ENCODE measurements at places on chromosomes 4 and X.

DNA sequence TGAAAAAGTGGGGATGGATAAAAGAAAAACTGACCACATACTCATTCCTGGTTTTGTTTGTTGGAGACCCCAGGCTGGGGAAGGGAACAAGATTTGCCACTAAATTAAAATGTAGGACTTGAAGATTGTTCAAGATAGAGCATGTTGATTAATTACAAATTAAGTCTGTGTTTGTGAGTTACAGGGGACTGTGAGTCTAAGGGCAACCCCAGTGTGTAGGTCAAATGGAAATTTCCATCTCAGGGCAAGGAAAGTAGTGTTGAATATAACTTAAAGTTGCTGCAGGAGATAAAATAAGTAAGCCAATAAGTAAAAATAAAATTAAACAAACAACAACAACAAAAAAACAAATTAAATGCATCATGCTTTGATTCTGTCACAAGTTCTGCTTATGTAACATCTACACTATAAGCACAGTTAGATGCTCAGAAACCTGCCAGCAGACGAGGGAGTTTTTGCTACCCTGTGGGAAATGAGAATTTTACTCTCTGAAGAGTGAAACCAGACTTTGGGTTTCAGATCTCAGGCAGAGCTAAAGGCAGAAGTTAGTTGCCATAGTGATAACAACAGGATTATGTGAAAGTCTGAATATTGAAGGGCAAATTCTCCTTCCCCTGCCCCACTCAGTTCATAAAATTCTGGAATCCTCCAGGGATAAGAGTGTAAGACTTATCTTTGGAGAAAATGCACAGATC, 352.3 kb downstream of the GRXCR1 start:
- no peak for DNase-seq

GRCh38 chrX:42085836-42086235, 162.5 kb upstream of the CASK start:
- DNase-seq = no peak

DNA sequence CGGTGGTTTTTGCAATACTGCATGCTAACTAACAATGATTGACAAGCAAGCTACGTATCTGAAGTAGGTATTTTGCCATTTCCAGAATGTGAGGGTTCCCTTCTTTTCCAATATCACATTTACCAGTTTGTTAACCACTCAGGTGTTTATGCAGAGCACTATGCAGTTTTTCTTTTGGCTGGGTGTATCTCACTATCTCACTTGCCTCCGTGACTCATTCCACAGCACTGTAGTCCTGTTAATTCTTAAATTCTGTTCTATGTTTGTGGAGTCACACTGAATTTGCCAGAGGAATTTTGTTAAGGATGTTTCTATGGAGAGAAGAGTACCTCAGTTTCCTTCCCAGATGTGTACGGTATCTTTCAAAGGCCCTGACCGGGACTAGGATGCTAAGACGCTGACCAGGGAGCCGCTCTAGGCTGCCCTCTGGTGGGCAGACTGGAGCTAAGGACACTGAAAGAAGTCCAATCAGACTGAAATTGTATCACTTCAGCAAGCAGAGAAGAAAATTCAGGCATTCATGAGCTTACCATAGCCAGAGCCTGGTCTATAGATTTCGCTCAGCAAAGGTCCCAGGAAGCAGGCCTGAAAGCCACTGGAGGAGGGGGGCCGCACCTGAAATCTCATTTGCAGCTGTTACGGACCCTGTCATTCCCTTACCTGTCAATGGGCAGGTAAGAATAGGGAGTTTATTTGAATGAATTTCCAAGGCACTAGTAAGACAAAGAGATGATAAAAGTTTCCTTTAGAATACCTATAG, 388.4 kb upstream of the SPOCK3 start:
- no peak for DNase-seq

- DNase-seq = no peak
Measured at GRCh38 chrX:2974961-2975360, 31.4 kb upstream of the ARSH start.

DNA sequence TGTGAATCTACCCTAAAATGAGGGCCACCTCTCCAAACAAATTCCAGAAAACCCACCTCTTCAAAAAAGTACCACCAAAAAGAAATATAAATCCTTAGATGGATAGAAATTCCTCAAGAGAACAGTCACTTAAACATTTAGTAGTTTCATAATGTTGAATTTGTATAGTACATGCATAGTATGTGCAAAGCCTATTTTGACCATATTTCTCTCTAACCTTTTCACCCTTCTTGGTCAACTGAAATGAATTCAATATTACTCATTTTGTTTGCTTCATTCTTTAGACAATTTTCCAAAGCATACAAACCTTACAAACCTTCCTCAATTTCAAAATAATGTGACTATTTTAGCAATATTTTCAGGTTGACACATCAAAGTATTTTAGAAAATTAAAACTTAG, 4.1 kb downstream of the RHOXF1 start:
- no peak for DNase-seq

- DNase-seq = no peak
Measured at GRCh38 chrX:49999087-49999486, 76.7 kb downstream of the CLCN5 start.

DNA sequence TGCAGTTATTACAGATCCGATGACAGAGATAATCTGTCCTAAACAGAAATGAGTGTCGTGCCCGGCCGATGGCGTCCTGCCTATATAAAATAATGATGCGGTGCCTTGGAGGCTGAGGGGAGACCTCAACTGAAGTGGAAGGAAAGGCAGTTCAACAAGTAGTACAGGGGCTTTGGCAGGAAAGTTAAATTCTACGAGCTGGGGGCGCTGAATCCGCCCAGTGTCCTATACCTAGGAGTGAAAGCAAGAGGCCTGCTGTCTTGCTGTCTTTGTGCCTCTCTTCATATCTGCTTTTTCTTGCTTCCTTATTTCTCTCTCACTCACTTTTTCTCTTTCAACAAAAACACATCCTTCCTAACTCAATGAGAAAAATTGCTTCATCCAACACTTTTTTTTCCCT, 82.2 kb upstream of the PRPS2 start:
- DNase-seq = no peak

GRCh38 chr4:32909736-32910135, 2189.6 kb downstream of the PCDH7 start:
- no peak for DNase-seq

DNA sequence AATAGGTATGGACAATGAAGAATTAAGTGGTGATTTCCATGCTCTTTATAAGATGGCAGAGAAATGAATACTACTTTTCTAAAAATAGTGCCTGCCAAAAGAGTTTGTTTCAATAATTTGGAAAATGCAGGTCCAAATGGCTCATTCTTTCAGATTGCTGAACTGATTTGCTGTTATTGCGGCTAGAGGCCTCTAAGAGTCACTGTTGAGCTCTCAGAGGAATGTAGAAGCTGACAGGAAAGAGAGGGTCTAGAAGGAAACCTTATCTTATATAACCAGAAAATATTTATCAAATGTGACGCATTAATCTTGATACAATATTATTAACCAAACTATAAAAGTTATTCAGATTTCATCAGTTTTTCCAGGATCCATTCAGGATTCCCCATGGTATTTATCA, 65.7 kb upstream of the PAGE1 start:
- DNase-seq = no peak

DNA sequence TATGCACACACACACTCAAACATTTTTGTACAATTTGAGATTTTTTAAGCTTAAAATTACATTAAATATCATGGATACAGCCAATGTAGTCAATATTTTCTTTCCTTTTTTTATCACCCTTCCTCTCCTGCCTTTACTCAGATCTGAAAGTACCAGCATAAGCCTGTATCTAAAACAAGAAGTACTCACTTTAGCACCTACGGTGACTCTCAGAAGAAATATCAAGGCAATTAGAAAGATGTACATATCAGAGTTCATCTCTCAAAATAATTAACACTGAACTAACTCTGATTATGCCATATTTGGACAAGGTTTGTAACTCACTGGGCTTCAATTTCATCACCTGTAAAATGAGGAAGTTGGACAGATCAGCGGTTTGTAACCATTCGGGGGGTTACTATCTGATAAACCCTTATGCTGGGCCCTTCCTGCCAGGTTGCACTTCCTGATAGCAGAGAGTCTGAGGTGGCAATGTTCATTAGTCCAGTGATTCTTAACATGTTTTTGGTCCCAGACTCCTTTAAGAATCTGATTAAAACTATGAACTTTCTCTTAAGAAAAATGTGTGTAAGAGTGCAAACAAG, 5.7 kb upstream of the GPR174 start:
- DNase-seq = no peak

DNA sequence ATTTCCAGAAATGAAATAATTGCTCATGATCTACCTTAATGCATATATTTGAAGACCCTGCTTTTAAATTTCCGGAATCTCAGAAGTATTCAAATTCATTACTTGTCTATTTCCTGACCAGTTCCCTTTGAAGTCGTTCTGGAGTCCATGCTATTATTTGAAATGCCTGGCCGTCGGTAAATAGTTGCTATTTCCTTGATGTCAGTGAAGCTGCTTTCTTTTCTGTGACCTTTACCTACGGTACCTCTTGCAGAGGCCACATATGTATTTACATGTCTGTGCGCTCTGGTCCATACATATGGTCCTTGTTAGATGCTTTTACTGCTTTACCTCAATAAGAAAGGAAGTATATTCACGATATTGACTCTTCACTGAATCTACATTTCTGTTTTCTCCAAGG, 199.7 kb downstream of the PAPSS1 start:
- no peak for DNase-seq

GRCh38 chr4:66275411-66276038, 605.2 kb upstream of the EPHA5 start:
- no peak for DNase-seq

DNA sequence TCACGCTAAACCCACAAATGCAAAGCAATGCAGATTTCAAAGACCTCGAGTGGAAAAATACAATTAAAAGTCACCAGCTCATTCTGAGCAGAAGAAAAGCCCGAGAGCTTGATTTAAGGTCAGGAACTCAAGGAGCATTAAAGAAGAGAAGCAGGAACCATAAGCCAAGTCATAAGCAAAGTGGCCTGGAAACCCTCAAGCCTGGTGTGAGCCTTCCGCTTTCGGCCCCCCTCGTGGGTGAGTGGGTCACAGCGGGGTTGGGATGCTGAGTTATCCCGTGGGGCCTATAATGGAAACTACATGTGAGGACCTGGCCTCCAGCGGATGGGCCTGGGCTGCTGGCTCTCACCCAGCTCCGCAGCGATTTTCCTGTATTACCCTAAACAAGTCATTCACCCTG, 504.3 kb downstream of the RAB28 start:
- DNase-seq = no peak

- no peak for DNase-seq
Measured at GRCh38 chr4:105075045-105075444, 71.6 kb upstream of the TET2 start.

- no peak for DNase-seq
Measured at GRCh38 chr4:58357947-58358346, 1247.8 kb upstream of the IGFBP7 start.

- peak; percentile 92 for DNase-seq
Measured at GRCh38 chr4:150302553-150302952, 224.3 kb downstream of the DCLK2 start.

DNA sequence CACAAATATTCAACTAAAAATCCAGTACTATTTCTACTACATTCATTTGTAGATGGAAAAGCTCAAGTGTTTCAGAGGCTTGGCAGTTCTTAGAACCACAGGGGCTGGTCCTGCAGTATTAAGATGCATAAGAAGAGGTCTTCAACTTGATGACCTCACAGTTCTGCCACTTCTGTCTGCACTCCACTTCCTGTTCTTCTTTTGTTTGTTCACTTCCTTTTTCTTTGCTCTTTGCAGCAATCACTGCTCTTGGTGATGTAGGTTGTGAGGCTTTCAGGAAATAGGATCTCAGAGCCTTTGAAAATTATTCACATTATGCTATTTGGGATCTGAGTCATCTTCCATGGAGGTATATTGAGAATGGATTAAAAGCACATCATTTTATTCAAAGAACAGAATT, 602.0 kb upstream of the CPEB2 start:
- no peak for DNase-seq

DNA sequence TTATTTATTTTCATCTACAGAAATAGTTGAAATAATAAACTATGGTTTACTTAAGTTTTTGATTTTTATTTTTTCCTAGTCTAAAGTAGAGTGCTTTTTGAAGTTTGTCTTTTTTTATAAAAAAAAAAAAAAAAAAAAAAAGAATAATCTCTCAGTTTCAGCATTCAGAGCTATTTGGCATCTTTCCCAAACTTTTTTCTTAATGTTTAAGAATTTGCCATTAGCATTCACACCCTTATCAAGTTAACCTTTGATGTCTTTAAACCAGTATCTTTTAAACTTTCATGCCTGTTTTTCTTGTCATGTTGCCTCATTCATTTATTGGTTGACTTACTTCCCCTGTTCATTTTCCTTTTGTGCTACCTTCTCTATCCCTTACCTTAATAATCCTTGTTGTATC, 60.9 kb upstream of the FHDC1 start:
- DNase-seq = no peak

DNA sequence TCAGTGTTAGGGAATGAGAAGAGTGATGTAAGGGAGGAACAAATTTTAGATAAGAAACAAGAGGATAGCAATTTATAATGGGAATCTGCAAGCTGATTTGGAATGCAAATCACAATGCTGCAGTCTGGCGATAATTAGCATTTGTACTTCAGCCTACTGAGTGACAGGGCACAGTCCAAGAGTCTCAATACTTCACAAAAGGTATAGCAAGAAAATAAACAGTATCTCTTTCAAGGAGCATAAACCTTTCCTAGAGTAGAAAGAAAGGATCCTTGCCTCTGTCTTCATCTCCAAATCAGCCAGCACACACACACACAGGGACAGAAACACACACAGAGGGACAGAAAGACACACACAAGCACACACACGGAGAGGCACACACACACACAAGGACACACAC, 1.1 kb upstream of the GPM6A start:
- no peak for DNase-seq

DNA sequence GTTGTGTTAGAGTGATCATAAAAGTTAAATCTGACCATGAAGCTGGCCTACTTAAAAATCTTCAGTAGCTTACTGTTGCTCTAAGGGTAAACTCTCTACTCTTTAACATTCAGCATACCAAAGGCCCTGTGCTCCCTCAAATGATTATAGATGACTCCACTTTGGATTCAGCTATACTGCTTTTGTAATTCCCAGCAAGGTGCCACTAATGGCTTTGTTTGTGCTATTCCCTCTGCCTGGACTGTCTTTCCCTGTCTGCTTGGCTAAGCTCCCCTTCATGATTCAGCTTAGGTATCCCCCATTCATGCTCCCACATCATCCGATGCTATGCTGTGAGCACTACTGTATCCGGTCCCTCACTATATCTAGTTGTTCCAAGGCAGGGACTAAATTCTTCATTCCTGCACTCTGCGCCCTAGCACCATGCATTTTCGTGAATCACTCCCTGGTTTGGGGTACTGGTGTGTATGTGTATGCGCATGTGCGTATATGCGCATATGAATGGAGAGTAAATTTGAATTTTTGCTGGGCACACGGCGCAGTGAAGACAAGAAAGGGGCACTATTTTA, 453 bp upstream of the PBDC1 start:
- DNase-seq = peak; percentile 0

- no peak for DNase-seq
Measured at GRCh38 chr4:19969492-19969891, 282.2 kb upstream of the SLIT2 start.

DNA sequence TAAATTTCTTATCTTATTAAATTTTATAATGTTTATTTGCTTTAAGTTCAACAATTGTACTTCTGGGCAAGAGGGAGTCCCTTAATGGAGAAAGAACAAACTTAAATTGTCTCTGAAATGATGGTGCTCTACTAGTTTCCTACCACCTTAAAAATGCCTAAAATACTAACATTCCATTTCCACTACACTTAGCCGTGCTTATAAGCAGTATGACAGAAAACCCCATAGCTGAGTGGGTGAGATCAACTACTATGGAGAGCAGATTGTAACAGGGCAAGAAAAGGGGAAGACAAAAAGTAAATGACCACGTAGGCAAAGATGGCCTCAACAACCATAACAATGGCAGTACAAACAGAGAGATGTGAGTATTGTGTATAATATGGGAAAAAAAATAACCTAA, 35.0 kb downstream of the RFC1 start:
- DNase-seq = no peak

Measured in HS-27A (cell line).